Astrocyte (in vitro differentiated cells and primary cell): ENCODE measurements at places on chromosomes 16 and 17.

DNA sequence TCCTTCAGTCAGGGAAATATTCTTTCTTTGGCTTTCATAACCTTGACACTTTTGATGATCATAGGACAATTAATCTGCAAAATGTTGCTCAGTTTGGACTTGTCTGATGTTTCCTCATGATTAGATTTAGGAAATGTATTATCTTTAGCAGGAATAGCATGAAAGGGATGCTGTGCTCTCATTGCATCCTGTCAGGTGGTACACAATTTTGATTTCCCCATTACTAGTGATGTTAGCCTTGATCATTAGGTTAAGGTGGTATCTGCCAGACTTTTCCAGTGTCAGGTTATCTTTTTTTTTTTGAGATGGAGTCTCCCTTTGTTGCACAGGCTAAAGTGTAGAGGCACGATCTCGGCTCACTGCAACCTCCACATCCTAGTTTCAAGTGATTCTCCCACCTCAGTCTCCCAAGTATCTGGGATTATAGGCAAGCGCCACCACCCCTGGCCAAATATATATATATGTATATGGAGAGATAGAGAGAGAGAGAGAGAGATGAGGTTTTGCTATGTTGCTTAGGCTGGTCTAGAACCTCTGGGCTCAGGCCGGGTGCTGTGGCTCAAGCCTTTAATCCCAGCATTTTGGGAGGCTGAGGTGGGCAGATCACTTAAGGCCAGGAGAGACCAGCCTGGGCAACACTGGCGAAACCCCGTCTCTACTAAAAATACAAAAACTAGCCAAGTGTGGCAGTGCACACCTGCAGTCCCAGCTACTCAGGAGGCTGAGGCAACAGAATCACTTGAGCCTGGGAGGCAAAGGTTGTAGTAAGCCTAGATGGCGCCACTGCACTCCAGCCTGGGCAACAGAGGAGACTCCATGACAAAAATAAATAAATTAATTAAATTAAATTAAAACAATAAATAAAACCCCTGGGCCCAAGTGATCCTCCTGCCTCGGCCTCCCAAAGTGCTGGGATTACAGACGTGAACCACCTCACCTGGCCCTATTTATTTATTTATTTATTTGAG is 15.8 kb upstream of the CAVIN1 start:
- H3K4me1 ChIP-seq, result peaks cover 8% of the 10 kb centered on the region
- DNase-seq, result no peak
- H3K27me3 ChIP-seq, result no peaks in the 10 kb centered on the region
- no peaks in the 10 kb centered on the region for H3K36me3 ChIP-seq

GRCh38 chr16:55568207-55568606 is 1.7 kb downstream of the CAPNS2 start:
- no peak for DNase-seq
- no peak overlapping the region for H3K4me3 ChIP-seq
- H3K4me1 ChIP-seq, result no peaks in the 10 kb centered on the region
- peaks cover 9% of the 10 kb centered on the region for H3K36me3 ChIP-seq

DNA sequence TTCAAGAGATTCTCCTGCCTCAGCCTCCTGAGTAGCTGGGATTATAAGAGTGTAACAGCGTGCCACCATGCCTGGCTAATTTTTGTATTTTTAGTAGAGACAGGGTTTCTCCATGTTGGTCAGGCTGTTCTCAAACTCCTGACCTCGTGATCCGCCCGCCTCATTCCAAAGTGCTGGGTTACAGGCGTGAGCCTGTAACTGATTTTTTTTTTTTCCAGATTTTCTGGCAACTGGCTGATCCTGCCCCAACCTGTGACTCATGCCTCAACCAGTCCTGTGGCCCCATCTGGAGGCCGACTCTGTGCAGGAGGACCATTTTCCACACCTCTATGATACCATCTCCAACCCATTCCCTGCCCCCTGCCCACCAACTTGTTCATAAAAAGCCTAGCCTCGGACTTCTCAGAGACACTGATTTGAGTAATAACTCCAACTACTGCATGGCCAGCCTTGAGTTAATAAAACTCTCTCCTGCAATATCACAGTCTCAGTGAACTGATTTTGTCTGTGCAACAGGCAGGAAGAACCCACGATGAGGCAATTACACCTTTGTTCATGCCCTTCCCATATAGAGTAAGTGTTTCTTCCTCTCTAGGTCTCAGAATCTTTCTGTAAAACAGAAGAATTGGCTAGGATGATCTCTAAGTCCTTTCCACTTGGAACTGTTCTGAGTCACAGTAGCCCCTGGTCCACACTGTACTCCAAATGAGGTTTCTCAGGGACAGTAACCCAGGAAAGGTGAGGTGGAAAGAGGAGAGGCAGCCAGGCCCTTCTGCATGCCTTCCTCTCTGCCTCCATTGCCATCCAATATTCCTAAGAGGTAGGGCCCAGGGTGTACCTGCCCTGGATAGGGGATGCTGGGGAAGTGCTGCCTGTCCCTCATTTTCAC is 8.8 kb upstream of the CNOT1 start:
- H3K4me3 ChIP-seq, result no peak overlapping the region
- H3K27ac ChIP-seq, result no peak overlapping the region
- H3K36me3 ChIP-seq, result no peaks in the 10 kb centered on the region
- peak; percentile 81 for DNase-seq
- H3K27me3 ChIP-seq, result no peaks in the 10 kb centered on the region

DNA sequence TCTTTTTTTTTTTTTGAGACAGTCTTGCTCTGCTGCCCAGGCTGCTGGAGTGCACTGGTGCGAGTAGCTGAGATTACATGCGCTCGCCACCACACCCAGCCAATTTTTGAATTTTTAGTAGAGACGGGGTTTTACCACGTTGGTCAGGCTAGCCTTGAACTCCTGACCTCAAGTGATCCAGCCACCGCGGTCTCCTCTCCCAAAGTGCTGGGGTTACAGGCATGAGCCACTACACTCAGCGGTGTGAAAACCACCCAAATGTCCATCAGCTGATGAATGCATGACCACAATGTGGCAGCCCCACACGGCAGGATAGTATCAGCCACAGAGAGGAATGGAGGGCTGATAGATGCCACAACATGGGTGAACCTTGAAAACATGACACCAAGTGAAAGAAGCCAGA is 2.1 kb downstream of the P2RX5 start:
- no peak overlapping the region for H3K27ac ChIP-seq
- H3K27me3 ChIP-seq, result peaks cover 14% of the 10 kb centered on the region
- peaks cover 7% of the 10 kb centered on the region for H3K4me1 ChIP-seq
- H3K36me3 ChIP-seq, result no peaks in the 10 kb centered on the region
- H3K4me3 ChIP-seq, result no peak overlapping the region
- DNase-seq, result no peak

DNA sequence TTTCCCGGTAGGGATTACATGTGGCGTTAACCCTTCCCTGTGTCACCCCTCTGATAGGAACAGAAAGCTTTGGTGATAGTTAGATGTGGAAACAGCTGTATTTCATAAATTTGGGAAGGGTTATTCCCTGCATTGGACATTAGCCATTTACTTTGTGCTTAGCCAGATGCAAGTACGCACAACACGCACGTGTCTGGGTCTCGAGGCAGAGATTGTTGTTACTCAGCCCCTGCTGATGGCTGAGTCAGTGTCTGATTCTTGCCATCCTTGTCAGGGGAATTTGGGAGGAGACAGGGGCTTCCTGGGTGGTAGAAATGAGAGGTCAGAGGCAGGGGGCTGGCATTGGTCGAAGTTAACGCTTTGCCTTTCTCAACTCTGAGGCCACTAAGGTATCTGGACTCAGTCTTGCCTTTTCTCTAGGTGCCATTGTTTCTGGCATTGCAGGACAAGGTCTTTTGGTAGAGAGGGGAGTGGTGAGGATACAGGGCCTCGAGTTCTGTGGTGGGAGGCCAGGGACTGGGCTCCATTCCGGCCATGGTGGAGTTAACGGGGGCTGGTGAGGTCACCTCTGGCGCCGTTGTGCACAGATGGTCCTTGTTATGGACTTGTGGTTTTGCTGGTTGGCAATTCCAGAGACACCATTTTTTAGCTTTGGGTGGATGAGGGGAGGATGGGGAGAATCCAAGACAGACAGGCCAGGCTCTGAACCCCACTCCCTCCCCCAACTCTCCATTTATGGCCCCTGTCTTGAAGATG is 8.2 kb downstream of the MMP2 start:
- peaks cover 71% of the 10 kb centered on the region for H3K36me3 ChIP-seq
- no peak overlapping the region for H3K4me3 ChIP-seq
- H3K27ac ChIP-seq, result peak overlapping the region; percentile 61
- peak; percentile 96 for DNase-seq
- H3K27me3 ChIP-seq, result no peaks in the 10 kb centered on the region
- peaks cover 21% of the 10 kb centered on the region for H3K4me1 ChIP-seq

GRCh38 chr16:52963212-52963854 is 89.4 kb downstream of the CHD9NB start:
- no peak for DNase-seq
- no peaks in the 10 kb centered on the region for H3K36me3 ChIP-seq
- no peak overlapping the region for H3K4me3 ChIP-seq
- H3K27ac ChIP-seq, result no peak overlapping the region
- no peaks in the 10 kb centered on the region for H3K27me3 ChIP-seq

GRCh38 chr17:78337244-78338109 is 22.4 kb downstream of the SOCS3 start:
- DNase-seq, result peak; percentile 76
- no peak overlapping the region for H3K4me3 ChIP-seq
- no peaks in the 10 kb centered on the region for H3K27me3 ChIP-seq
- H3K4me1 ChIP-seq, result peaks cover 26% of the 10 kb centered on the region
- H3K36me3 ChIP-seq, result no peaks in the 10 kb centered on the region
